ENCODE measurements at places on chromosomes 3 and 15.

- no peak for DNase-seq
Measured at GRCh38 chr3:96027718-96028117, 786.7 kb upstream of the EPHA6 start.

- DNase-seq: peak; percentile 53
Measured at GRCh38 chr3:177211503-177212277, 14.4 kb upstream of the TBL1XR1 start.

DNA sequence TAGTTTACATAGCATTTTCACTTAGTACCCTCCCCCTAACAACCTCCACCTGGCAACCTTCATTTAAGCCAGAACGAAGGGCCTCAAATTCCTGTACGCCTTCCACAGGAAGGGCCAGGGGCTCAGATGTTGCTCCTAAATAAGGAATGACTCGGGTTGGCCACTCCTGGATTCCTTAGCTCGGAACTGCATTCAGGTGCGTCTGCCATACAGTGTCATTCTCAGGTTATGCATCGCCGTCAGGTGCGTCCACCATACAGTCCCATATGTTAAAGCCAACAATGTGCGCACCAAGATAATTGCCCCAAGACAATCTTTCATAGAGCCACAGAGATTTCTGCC, 53.5 kb upstream of the USP3 start:
- no peak for DNase-seq

- no peak for DNase-seq
Measured at GRCh38 chr3:146283781-146284445, 33.0 kb upstream of the PLSCR4 start.

DNA sequence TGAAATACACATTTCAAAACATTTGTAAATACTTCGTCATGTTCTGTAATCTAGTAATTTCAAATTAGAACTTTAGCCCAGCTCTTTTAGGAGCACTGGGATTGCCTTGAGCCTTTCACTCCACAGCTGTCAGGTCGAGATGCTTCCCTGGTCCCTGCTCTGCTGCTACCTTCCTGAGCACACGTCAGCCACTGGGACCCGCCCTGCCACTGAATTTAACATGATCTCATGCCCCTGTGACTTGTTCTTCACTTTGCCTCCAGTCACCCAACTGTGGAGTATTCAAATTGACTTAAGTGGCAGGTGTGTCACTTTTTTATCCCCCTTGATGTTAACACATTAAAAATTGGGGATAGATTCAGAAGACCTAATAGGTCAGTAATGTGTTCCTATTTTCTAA, 3.3 kb downstream of the ARRDC4 start:
- DNase-seq: no peak

GRCh38 chr3:98784666-98785600, 21.8 kb downstream of the ST3GAL6 start:
- no peak for DNase-seq

Data from NCI-H446 (cell line).